NCI-H1694 treated with DMSO at 0.1 percent for 48 hours (cell line): ENCODE measurements at places on chromosomes 7 and 10.

- peak; percentile 25 for DNase-seq
Observed at GRCh38 chr7:129789652-129790051, 163.1 kb downstream of the UBE2H start.

DNA sequence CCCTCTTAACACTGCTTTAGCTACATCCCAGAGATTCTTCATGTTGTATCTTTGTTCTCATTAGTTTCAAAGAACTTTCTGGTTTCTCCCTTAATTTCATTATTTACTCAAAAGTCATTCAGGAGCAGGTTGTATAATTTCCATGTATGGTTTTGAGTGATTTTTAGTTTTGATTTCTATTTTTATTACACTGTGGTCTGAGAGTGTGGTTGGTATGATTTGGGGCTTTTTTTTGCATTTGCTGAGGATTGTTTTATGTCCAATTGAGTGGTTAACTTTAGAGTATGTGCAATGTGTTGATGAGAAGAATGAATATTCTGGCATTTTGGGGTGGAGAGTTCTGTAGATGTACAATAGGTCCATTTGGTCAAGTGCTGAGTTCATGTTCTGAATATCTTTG is 37.9 kb upstream of the CAPZA2 start:
- no peak for DNase-seq

DNA sequence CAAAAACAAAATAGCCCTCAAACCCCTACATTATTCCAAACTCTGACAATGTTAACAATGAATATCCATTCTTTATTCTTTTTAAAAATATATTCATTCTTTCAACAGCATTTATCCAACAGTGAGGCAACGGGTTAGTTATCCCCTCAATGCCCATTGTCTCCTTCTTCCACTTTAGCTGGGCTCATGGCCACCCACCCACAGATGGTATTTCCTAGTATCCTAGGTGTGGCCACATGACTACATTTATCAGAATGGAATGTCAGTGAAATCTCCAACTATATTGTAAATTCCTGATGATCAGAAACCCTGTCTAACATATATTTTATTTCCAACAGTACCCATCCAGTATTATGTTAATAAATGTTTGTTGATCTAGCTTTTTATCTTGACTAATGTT is 13.6 kb downstream of the HOXA1 start:
- no peak for DNase-seq

- no peak for DNase-seq
Observed at GRCh38 chr7:64300641-64301405, 12.9 kb upstream of the ZNF736 start.

- no peak for DNase-seq
Observed at GRCh38 chr7:13047061-13047460, 359.6 kb downstream of the ARL4A start.

GRCh38 chr10:131403936-131404335 is 92.4 kb upstream of the TCERG1L start:
- DNase-seq: no peak

GRCh38 chr10:8437896-8438295 is 383.4 kb downstream of the GATA3 start:
- DNase-seq: no peak

- no peak for DNase-seq
Observed at GRCh38 chr7:93711926-93712325, 137.4 kb upstream of the CALCR start.

DNA sequence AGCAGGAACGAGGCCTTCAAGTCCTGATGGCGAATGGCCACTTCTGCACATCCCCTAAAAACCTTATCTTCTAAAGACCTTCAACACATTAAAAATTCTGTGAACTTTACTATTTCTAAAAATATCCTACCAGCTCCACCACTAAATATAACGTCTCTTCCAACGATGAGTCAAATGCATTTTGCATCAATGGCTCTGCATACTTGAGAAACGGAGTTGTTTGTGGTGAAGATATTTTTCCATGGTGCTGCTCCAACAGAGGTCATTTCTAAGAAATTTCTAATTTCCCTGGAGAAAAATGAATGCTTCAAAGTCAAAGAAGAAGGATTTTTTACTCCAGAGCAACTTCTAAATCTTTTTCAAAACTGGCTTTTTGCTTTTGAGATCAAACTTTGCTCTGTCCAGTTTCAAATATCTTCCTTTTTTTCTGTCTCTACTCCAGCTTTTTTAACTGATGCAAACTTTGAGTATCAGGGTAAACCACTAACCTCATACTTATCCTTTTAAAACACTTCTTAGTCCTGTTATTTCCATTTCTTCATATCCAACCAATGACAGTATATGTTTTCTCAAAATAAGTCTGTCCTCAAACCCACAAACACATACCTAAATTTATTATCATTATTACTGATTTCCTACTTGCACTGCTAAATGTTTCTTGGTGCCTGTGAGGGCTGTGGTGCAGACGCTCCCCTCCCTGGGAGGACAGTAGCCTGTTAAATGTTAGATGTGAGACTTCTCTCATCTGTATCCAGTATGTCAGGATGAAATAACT is 258.1 kb downstream of the KLF6 start:
- DNase-seq: no peak

GRCh38 chr10:76902949-76903348 is 734.7 kb downstream of the KCNMA1 start:
- no peak for DNase-seq

- DNase-seq: no peak
Observed at GRCh38 chr10:47140761-47141348, 159.1 kb upstream of the GDF10 start.

DNA sequence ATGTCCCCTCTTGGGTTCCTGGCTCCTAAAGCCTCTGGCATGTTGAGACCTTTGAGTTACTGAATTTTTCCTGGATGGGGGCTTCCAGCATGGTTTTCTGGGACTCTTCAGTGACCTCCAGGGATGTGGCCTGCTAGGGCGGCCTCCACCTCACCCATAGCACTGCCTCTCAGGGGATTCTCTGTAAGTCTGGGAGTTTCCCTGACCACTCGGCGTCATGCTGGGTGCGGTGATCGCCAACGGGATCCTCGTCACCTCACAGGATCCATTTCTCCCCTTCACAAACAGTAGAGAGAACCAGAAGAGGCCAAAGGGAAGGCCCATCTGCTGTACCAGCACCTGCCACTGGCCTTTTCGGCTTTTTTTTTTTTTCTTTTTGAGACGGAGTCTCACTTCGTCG is 84.3 kb downstream of the NPTX2 start:
- no peak for DNase-seq

DNA sequence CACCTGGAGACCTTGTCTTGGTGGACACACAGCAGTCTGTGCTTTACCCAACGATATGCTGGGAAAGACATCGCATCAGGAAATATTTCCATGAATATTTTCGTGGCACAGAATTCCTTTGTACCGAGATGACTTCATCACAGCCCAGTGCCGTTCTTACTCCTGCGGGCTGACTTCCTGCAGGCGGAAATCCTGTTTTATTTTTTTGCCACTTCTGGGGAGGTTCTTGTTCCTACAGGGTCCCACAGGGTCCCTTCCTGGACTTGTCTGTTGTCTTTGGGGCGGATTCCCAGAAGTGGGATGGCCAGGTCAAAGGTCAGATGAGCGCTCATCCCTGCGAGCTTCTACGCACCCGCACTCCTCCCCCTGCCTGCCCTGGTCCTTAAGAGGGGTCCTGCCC is 86.5 kb downstream of the DNAJB6 start:
- DNase-seq: no peak

GRCh38 chr10:108427146-108427545 is 1262.6 kb upstream of the SORCS1 start:
- DNase-seq: no peak

DNA sequence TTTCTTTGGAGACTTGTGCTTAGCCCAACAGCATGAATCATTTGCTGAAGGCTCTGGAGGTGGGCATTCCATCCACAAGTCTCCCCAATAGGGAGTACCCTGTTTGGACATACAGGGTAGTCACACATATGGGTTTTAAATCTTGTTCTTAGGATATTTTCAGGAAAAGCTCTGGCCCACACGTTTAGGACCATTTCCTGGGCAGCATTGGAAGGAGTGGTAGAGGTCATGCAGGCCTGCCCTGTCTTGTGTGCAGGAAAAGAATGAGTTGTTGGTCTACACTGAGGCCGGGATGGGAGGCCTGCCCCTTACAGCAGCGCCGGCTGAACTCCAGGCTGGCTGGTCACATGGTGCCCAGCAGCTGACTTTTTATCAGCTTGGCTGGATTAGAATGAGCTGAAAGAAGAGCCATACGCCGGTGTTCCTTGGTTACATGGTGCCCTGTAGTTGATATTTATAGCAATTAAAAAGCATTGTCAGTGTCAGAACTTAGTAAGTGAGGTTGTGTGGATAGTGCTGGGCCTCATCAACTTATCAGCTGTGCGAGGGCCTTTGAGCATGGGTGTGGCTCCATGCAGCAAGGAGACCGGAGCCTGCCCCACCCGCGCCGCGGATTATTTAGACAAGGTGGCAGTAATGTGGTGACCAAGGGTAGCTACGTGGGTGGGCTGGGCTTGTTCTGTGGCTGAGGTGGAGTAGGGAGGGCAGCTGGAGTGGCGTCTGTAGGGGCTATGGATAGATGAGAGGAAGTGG is 28.6 kb downstream of the OGDH start:
- no peak for DNase-seq

DNA sequence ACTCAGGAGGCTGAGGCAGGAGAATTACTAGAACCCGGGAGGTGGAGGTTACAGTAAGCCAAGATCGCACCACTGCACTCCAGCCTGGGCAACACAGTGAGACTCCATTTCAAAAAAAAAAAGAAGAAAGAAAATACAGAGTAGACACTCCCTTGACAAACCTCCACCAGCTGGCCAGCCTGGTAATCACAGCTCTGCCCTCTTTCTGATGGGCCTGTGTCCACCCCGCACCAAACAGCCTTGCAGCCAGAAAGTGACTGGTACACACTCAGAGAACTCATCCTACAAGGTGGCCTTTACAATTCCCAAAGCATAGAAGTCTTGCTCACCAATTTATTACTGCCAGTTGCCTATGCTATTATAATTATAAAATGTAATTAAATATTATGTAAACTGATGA is 66.6 kb downstream of the COBL start:
- DNase-seq: no peak

DNA sequence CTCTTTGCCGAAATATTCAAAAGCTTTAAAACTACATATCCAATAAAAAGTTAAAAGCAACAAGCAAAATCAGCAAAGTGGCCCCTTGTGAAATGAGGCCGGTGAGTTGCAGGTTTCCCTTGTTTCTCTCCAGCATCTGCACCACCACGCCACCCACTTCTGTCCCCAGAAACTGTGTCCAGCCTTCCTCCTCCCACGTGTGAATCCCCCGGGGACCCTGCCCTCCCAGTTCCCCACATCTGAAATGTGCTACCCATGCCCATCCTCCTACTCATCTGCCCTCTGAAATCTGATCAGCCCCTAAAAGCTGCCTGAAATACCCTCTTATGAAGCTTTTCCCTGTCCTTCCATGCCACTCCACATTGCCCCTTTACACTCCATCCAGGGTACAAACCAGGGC is 3.8 kb downstream of the ALOX5 start:
- DNase-seq: no peak

- no peak for DNase-seq
Observed at GRCh38 chr10:30505543-30506298, 71.7 kb downstream of the MAP3K8 start.

DNA sequence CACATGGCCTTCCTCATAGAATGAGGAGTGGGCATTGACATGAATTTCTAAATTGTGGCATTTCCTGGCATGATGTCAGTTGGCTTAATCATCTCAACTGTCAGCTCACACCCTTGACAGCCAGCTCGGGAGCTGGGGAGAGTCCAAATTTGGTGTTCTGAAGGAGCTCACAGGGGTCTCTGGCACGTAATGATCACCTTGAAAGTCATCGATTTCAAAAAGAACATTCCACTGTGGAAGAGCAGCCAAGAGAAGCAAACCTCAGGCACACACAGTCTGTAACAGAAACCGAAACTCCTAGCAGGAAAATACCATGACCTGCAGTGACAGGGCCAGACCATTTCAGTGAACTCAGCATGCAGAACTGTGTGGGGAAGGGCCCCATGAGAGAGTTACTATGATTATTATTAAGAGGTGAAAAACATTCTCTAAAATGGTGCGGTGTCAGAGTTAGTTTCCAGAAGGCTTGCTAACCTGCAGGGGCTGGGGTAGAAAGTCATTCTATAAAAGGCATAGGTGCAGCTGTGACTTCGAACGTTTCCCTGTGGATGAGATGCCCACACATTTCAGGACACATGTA is 26.4 kb upstream of the KLF6 start:
- DNase-seq: no peak

DNA sequence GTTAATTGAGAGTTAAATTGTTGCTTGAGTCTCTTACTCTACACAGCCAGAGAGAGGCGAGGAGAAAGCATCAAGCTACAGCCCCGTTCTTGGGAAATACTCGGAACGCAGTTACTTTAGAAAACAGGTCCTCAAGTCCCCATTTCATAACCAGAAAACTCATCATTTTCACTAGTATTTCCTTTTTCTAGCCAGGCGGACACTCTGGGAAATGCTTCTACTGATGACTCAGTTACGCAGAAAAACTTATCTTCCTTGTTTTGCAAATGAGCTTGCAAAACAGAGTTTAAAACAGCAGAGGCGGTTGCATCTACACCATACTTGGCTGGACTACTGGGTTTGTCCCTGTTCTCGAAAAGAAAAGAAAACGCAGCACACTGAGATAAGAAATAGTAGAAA is 111.4 kb upstream of the FGFR2 start:
- no peak for DNase-seq

GRCh38 chr7:94632338-94633013 is 23.5 kb downstream of the SGCE start:
- DNase-seq: peak; percentile 18

- no peak for DNase-seq
Observed at GRCh38 chr7:39644170-39644569, 20.8 kb downstream of the RALA start.

- peak; percentile 1 for DNase-seq
Observed at GRCh38 chr10:132836832-132837540, 51.0 kb upstream of the NKX6-2 start.
